CD8-positive, alpha-beta memory T cell (primary cell): ENCODE measurements at places on chromosomes 2 and 18. TPM values are rescaled to one million over a fixed set of nuclear protein-coding genes. Genes with fewer than 3 reads are reported as not detected.

GRCh38 chr2:65363879-65364666 is 68.3 kb downstream of the SPRED2 start:
- no peak overlapping the region for H3K27ac ChIP-seq
- no peak overlapping the region for H3K4me3 ChIP-seq
- no peaks in the 10 kb centered on the region for H3K27me3 ChIP-seq
- no peak for DNase-seq
- H3K4me1 ChIP-seq = no peaks in the 10 kb centered on the region

GRCh38 chr2:48127612-48128191 is 221.4 kb upstream of the FBXO11 start:
- H3K27ac ChIP-seq = no peak overlapping the region
- H3K4me3 ChIP-seq = no peak overlapping the region
- DNase-seq = no peak
- no peaks in the 10 kb centered on the region for H3K27me3 ChIP-seq

- no peak overlapping the region for H3K27ac ChIP-seq
- no peak for DNase-seq
- no peaks in the 10 kb centered on the region for H3K27me3 ChIP-seq
- no peaks in the 10 kb centered on the region for H3K36me3 ChIP-seq
- no peak overlapping the region for H3K4me3 ChIP-seq
These were observed 693.3 kb downstream of the MBD2 start for GRCh38 chr18:53531187-53531586.

- H3K4me3 ChIP-seq = no peak overlapping the region
- H3K4me1 ChIP-seq = no peaks in the 10 kb centered on the region
- no peak overlapping the region for H3K27ac ChIP-seq
These were observed 111.0 kb upstream of the MAP3K20 start for GRCh38 chr2:172964511-172965139.

- H3K36me3 ChIP-seq = peaks cover 9% of the 10 kb centered on the region
- no peaks in the 10 kb centered on the region for H3K4me1 ChIP-seq
- no peak overlapping the region for H3K27ac ChIP-seq
- DNase-seq = no peak
These were observed 70.4 kb downstream of the RHBDD1 start for GRCh38 chr2:226906163-226906693.

GRCh38 chr2:43455731-43456642 is 139.9 kb downstream of the THADA start:
- H3K27ac ChIP-seq = no peak overlapping the region
- H3K36me3 ChIP-seq = no peaks in the 10 kb centered on the region
- H3K27me3 ChIP-seq = no peaks in the 10 kb centered on the region
- H3K4me1 ChIP-seq = no peaks in the 10 kb centered on the region

DNA sequence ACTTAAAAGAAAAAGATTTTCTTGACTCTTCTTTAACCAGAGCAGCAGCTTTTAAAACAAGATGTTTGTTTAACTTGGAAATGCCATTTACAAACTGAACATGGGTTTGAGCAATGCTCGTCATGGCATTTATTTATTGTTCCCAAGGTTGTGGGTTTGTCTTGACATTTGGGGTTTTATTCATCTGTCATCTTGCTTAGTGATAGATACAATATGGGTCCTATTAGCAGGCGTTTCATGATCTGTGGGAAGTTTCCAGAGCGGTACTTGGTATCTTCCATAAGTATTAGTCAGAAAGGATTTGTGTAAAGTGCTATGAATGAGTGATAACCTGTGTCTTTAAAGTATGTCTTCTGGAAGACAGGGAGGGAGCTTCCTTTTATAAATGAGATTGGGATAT is 29.9 kb upstream of the MGAT5 start:
- DNase-seq = no peak
- H3K27ac ChIP-seq = no peak overlapping the region
- H3K4me1 ChIP-seq = peaks cover 14% of the 10 kb centered on the region
- no peak overlapping the region for H3K4me3 ChIP-seq
- H3K36me3 ChIP-seq = no peaks in the 10 kb centered on the region

GRCh38 chr2:128623776-128624761 is 305.4 kb upstream of the HS6ST1 start:
- no peak overlapping the region for H3K4me3 ChIP-seq
- H3K27ac ChIP-seq = no peak overlapping the region
- H3K36me3 ChIP-seq = no peaks in the 10 kb centered on the region

DNA sequence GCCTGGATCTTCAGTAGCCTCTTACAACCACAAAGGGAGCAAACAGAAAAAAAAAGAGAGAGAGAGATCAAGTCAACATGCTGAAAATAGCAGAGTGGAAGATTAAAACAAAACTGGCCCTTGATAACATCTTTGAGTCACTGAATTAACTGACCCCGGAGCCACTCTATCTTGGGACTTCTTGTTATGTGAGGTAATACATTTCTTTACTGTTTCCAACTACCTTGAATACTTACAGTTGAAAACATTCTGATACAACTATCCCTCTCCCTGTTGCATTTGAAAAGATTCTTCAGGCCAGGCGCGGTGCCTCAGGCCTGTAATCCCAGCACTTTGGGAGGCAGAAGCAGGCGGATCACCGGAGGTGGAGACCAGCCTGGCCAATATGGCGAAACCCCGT is 208.1 kb downstream of the MEMO1 start:
- H3K36me3 ChIP-seq = no peaks in the 10 kb centered on the region
- no peak overlapping the region for H3K4me3 ChIP-seq
- H3K27ac ChIP-seq = no peak overlapping the region
- no peaks in the 10 kb centered on the region for H3K27me3 ChIP-seq
- no peaks in the 10 kb centered on the region for H3K4me1 ChIP-seq

DNA sequence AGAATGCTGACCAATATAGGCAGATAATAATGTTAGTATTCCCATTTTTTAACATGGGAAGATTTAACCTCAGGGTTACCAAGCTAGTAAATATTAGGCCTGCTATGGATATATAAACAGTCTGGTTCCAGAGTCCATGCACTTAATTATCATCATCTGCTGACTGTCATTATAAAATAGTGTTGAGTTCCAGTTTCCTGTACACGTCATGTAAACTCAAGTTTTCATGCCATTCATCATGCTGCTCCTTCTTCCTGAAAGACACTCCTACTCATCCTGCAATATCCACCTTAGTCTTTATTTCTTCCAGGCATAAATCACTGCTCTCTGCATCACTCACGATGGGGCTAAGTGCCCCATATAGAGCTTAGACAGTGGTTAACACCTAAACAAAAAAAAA is 420.8 kb upstream of the SPHKAP start:
- DNase-seq = no peak
- H3K4me3 ChIP-seq = no peak overlapping the region
- no peaks in the 10 kb centered on the region for H3K4me1 ChIP-seq
- no peaks in the 10 kb centered on the region for H3K36me3 ChIP-seq
- H3K27ac ChIP-seq = no peak overlapping the region
- no peaks in the 10 kb centered on the region for H3K27me3 ChIP-seq

DNA sequence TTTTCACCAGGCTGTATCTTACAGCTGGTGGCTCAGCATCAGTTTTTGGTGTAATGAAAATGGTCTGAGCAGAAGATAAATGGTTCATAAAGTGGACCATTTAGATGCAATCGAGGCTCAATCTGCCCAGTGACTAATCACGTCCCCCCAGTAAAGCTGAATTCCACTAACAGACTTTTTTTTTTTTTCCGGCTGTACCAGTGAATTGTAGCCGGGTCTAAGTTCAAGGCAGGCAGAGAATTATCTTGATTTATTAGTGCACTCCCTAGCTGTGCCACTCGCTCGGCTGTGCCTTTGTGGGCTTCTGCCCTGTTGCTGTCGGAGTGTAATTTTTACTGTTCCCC is 215.1 kb upstream of the POU3F3 start:
- H3K4me3 ChIP-seq = no peak overlapping the region
- H3K36me3 ChIP-seq = no peaks in the 10 kb centered on the region
- H3K27me3 ChIP-seq = no peaks in the 10 kb centered on the region
- no peak for DNase-seq

DNA sequence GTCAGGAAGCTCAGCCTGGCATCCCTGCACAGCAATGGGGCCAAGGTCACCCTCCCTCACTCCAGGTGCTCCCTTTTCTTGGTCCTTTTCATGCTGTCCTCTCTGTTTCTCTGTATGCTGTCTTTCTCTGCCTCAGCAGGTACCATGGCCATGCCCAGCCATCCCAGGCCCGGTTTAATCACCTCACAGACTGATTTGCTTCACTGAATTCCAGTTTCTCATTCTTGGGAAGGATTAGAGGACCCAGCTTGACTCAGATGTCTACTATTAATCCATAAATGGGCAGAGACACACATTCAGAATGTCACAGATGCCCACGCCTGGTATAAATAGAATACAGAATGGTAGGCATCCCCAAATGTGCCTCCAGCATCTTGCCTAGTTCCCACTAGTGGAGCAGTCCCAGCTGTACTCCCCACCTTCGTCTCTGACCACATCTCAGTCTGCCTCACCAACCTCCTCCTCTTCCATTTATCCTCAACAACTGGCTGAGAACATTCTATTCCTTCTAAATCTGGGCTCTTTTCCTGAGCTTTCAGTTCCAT is 14.2 kb upstream of the L3MBTL4 start:
- H3K27me3 ChIP-seq = no peaks in the 10 kb centered on the region
- H3K36me3 ChIP-seq = no peaks in the 10 kb centered on the region

- H3K27ac ChIP-seq = no peak overlapping the region
- no peaks in the 10 kb centered on the region for H3K27me3 ChIP-seq
These were observed 144.4 kb upstream of the ITGA6 start for GRCh38 chr2:172282944-172283343.

DNA sequence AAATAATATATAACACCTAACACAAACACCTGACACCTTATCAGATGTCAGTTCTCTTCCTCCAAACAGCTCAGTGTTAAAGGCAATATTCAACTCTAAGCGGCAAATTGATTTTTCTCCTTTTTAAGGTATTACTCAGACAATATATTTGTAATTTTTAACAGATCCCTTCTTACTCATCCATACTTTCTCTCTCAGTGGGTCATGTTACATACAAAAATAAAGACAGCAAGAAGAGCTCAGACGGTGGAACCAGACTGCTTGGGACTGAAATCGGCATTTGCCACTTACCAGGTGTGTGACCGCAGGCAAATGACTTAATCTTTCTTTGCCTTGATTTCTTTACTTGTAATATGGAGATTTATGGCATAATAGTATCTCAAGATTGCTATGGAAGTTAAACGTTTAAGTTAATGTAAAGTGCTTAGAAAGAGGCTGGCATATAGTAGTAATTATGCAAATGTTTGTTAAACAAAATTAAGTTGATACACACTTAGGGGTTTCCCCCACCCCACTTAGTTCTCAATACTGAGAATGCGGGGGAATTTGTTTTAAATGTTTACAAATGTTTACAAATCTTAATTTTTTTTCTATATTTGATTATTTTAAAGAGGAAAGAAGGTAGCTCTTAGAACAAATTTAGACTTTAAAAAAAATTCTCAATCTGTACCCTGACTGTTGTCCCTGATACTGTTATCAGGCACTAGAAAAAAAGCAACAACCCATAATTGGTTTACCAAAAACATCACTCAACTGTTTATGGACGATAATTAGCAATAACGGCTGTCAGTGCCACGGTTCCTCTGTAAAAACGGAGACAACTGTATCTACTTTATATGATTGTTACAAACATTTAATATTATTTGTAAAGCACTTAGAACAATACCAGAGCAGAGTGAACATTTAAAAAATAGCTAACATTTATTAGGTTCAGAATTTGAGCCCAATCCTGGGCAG is 25.6 kb downstream of the MAP3K2 start:
- no peak overlapping the region for H3K27ac ChIP-seq
- no peaks in the 10 kb centered on the region for H3K36me3 ChIP-seq
- no peak overlapping the region for H3K4me3 ChIP-seq
- H3K27me3 ChIP-seq = no peaks in the 10 kb centered on the region

ALS2 gene
- polyA plus RNA-seq = 4.1 TPM

DHRS9 gene
- not detected for polyA plus RNA-seq

MATN3 gene
- not detected for polyA plus RNA-seq

SIX2 gene
- not detected for polyA plus RNA-seq

FBXO36 gene
- polyA plus RNA-seq = 0.56 TPM

INHBB gene
- polyA plus RNA-seq = not detected
